ENCODE measurements at places on chromosomes 13 and 19.

DNA sequence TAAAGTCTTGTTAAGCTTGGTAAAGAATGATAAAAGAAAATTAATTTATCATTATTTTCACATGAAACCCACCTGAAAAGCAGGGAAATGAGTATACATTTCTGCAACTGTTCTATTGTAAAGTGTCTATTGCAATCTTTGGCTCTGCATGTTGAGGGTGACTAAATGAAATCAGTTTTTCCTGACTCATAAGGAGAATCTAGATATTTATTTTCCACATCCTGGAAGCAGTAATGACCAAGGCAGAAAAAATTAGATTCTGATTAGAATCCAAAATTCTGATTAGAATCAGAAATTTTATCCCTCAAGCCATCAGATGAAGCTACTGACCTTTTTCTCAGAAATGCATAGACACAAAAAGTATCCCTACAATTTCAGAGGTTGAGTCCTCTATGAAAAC, 178.4 kb downstream of the MYO16 start:
- no peak for DNase-seq

- DNase-seq, result no peak
Observed at GRCh38 chr13:60836821-60837220, 439.8 kb downstream of the TDRD3 start.

- no peak for DNase-seq
Observed at GRCh38 chr13:41007744-41008128, 11.4 kb downstream of the ELF1 start.

- peak; percentile 89 for DNase-seq
Observed at GRCh38 chr19:48351341-48351752, 12.4 kb downstream of the TMEM143 start.

GRCh38 chr13:83992566-83993358, 110.5 kb upstream of the SLITRK1 start:
- DNase-seq, result no peak

- no peak for DNase-seq
Observed at GRCh38 chr19:5016781-5017180, 47.9 kb downstream of the KDM4B start.

GRCh38 chr19:52622261-52622660, 15.9 kb downstream of the ZNF83 start:
- no peak for DNase-seq

- DNase-seq, result no peak
Observed at GRCh38 chr13:107969546-107969945, 245.8 kb downstream of the LIG4 start.

DNA sequence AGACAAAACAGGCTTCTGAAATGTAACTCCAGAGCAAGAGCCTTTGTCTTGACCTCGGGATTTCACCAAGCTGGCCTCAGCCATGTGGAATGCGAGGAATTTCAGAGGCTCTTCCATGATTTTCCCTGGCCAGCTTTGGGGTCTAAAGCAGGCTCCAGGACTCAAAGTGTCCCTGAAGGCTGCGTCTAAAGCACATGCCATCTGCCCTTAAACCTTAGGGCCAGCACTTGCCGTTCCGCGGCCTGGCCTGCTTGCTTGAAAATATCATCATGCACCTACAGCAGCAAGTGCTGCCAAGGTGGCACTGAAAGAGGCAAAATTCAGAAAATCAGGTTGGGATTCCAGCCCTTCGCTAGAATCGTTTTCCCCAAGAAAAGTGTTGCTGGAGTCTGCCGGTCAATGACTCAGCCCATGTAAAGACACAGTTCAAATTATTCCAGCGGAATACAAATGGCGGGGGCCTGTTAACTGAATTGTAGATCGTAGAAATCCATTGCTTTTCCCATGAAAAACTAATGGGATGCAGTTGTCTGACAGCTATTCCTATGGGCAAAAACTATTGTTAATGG, 105.7 kb upstream of the RAP2A start:
- no peak for DNase-seq

- DNase-seq, result peak; percentile 19
Observed at GRCh38 chr19:48639483-48640375, 2.5 kb upstream of the DBP start.

DNA sequence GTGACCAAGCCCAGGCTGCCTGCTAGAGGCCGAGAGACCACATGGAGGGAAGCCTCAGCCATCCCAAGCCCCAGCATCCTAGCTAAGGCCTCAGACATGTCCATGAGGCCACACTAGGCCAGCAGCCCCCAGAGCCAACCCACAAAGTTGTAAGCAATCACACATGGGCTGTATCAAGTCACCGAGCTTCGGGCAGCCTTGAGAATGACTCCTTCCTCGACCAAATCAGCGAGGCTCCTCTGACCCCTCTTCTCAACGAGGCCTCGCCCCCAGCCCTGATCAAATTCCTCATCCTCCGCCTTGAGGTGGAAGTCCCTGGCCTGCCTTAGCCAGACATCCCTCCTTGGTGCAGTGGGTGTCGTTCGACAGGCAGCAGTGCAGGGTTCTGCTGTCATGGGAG, 1.9 kb upstream of the SPACA7 start:
- no peak for DNase-seq

GRCh38 chr13:74696148-74696922, 562.1 kb upstream of the KLF12 start:
- DNase-seq, result no peak

DNA sequence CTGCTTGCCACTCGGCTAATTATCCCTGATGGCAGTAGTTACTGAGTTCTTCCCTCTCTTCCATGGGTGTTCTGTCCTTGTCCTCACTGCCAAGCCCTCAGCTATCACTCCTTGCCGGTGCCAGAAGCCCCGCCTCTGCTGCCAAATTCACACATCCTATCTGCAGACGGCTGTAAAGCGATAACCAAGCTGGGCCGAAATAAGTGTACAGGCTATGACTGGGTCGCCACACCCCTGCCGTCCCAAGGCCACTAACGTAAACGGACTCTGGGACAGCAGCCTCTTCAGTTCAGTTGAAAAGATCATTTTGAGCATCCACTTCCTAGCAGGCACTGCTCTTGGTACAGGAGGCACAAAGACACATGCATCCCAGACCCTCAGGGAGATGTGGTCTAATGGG, 13.3 kb downstream of the SLC7A1 start:
- no peak for DNase-seq

- no peak for DNase-seq
Observed at GRCh38 chr13:46773541-46773940, 23.4 kb downstream of the ESD start.

DNA sequence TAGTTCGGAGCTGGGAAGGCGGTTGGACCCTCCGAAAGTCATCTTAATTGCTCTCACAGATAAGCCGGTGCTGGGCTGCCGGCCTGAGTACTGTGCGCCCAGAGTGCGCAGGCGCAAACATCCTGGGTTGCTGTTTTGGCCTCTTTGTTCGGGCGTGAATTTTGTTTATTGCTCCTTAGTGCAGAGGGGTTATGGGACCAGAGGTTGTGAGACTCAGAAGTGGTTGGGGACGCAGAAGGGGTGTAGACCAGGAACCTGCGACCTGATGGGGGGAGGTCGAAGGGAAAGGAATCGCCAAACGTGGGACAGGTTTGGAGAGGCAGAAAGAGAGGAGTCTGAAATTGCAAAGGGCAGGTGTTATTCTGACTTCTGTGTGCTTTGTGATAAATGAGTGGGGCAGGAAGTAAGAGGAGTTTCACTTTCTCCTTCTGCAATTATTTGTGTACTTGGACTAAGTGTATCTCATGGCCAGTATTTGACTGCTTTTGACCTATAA, 607 bp upstream of the ZNF566 start:
- DNase-seq, result peak; percentile 75

GRCh38 chr19:2171349-2172145, 7.8 kb downstream of the DOT1L start:
- peak; percentile 94 for DNase-seq

DNA sequence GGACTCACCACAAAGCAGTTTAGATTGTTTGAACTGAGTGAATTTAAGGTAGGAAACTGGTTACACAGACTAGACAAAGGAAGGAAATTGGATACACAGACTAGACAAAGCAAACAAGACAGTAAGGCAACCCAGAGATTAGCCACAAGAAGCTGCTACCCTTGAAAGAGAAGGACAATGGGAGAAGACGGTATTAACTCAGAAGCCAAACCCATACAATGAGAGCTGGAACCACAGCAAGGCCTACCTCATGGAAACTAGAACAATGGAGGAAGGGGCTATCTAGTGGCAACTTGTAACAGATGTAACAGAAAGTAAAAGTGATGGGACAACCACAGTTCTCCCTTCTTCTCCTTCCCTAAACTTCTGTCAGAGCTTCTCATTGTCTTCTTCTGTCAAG, 410.9 kb upstream of the SPRY2 start:
- DNase-seq, result no peak

- DNase-seq, result no peak
Observed at GRCh38 chr13:112995395-112996191, 26.6 kb downstream of the MCF2L start.

DNA sequence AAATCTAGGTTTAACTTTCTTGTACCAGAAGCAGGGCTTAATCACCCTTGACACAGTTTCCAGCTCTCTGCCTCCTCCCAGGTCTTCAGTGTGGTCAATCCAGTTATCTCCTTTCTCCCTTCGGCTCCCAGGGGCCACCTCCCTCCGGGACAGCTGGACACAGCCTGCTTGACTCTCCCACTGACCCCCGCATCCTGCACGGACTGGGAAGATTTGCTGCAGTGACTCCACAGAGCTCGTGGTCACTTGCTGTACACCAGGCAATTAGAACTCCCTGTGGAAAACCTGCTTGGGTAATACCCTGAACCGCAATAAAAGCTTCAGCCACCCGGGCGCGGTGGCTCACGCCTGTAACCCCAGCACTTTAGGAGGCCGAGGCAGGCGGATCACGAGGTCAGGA, 116.5 kb downstream of the NUFIP1 start:
- no peak for DNase-seq

DNA sequence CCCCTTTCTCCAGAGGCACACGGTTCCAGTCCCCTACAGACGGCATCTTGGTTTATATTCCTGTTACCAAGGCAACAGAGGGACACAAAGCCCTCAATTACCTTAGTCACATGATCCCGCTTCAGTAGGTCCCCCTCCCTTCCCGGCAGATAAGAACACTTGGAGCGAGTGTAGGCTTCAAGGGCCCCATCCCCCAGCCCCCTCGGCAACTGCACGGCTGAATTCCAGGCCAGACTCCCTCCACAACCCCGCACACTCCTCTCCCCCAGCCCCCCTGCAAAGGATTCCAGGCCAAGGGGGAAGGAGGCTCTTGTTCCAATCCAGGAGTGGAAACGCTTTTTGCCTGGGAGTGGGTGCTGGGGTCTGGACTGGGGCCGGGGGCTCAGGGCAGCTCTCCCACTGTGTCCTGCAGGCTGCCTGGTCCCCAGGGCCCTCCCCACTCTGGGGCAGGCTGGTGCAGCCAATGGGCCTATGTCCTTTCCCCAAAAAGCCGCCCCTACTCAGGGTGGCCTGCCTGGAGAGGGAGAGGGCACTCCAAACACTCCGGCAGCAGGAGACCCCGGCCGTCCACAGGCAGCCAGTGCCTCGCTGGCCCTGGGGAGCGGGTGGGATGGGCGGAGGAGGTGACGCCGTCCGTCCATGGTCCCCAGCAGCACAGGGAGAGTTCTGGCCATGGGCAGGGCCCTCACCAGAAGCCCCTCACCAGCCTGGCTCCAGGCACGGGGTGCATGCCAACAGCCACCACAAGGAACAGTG, 62.6 kb downstream of the MLLT1 start:
- no peak for DNase-seq

GRCh38 chr13:19927117-19927748, 31.3 kb upstream of the ZMYM2 start:
- no peak for DNase-seq

GRCh38 chr13:63435667-63436324, 2020.1 kb upstream of the PCDH20 start:
- DNase-seq, result no peak

GRCh38 chr13:45674908-45675307, 27.2 kb upstream of the CBY2 start:
- no peak for DNase-seq

GRCh38 chr13:75263741-75264407, 218.1 kb downstream of the TBC1D4 start:
- no peak for DNase-seq

DNA sequence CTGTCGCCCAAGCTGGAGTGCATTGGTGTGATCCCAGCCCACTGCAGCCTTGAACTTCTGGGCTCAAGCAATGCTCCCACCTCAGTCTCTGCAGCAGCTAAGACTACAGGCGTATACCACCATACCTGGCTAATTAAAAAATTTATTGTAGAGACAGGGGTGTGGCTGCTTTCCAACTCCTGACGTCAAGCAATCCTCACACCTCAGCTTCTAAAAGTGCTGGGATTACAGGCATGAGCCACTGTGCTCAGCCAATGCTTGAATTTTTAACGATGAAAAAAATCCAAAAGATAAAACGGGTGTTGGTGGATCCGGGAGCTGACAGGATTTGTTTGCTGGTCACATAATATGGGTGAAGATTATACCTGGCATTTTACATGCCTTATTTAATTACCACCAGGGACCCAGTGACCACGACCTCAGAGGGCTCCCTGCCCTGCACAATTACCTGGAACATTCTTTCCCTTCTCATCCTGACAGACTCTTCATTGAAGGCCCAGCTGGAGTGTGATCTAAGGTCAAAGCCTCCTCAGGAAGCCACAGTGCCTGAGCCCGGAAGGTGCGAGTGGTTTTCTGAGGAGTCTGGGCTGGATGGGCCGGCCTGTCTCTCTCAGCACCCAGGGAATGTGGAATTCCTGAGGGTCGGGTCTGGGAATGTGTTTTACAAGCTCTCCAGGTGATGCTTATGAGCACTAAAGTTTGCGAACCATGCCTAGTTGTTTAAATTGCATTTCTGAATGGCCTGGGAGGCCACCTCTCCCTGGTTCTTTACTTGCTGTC, 193.3 kb downstream of the USP12 start:
- no peak for DNase-seq

GRCh38 chr13:45718063-45718462, 15.9 kb downstream of the CBY2 start:
- DNase-seq, result no peak

Measured in stimulated activated naive CD8-positive, alpha-beta T cell treated with anti-CD3 and anti-CD28 coated beads, Interleukin-15, Interleukin-2, amounts not matched to agents 100 U/mL and 50 U/mL, for 24 hours (primary cell).